ENCODE measurements at places on chromosomes 4 and X.

DNA sequence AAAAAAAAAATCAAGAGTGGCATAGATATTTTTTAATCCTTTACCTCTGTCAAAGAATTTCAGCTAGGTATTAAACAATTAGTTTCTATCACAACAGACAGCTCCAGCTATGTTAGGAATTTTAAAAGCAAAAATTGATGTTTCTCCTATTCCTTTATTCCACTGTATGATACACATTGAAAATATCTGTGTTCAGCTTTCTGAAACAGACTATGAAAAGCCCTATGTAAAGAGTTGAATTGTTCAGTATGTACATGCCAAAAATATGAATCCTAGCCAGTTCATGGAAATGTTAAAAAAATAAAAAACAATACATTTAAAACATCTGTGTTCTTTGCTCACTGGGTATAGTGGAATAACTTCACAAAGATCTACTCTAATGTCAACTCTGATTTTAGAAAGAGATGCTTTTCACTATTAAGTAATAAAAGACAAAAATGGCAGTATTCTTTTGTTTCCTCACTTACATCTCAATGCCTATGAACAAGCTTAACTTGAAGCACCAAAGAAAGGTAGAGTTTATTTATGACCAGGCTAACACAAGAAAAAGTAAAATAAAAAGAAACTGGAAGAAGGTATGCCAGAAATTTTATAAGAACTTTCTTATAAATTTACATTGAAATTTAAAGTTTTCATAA lies 32.1 kb downstream of the FBXW7 start:
- no peak for DNase-seq

- no peak for DNase-seq
Observed at GRCh38 chrX:113726009-113726408, 857.9 kb upstream of the HTR2C start.

GRCh38 chr4:36099509-36099908 lies 144.8 kb downstream of the ARAP2 start:
- DNase-seq: peak; percentile 36

DNA sequence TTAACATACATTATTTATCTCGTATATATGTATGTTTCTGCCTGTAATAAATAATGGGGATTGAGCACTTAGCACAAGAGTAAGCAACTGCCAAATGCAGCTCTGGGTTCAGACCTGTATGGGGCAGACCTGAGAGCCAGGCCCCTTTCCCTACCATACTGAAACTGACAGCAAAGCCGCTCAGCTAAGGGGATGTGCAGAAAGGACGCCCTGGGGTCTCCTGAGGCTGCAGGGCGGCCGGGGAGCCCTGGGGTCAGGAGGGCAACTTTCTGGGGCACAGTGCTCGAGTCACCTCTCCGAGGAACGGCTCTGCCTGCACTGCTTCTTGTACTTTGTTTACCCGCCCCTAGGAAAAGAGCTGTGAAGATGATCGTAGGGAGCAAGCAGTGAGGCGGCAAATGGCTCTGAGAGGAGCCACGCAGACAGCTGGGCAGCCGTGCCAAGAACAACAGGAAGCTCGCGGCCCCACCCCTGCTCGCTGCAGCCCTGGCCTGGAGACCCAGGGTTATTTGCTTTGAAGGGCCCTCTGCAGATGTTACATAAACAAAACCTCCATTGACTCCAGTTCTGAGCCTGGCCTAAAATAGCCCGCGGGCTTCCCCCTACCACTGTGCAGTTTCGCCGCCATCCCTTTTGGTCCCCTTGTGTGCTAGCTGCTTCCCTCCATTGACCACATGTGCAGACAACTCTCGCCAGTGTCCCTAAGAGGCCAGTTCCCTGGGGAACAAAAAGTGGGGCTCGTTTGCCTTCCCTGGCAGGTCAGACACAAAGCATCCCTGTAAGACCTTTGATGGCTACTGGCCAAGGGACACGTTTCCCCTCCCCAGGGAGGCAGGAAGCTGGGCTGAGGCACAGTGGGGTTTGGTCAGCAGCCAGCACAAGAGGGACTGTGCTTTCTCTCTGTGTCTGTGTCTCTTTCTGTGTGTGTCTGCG lies 111.3 kb upstream of the LNX1 start:
- no peak for DNase-seq

DNA sequence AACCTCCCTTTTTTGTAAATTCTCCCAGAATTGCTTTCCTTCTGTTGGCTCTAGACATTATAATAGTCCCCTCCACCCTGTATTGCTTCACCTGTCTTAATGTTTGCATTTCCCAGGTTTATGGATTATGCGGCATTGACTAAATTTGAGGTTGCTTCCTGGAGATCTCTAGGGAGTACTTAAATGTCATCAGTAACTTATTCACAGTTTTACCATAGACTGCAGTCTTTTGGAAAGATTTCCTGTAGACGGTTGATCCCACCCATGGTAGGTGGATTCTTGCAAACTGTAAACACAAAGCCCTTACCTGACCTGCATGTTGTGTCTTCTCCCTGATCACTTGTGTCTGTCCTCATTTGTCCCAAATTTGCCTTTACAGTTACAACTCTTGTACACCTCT lies 6.2 kb upstream of the NOX1 start:
- DNase-seq: no peak

DNA sequence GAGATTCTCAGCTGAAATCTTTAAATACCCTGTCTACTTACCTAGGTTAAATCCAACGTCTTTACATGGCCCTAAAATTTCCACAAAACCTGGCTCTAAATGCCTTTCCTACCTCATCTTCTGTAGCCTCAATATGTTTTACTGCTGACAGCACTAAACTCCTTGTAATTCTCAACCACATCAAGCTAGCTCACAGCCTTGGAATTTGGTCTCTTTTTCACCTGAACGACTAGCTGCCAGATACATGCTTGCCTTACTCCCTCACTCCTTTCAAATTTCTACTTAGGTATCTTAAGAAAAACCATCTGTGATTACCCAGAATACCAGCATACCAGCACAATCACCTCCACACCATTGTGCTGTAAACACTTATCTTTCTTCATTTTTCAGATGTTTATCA lies 635.6 kb upstream of the PCDH10 start:
- no peak for DNase-seq

DNA sequence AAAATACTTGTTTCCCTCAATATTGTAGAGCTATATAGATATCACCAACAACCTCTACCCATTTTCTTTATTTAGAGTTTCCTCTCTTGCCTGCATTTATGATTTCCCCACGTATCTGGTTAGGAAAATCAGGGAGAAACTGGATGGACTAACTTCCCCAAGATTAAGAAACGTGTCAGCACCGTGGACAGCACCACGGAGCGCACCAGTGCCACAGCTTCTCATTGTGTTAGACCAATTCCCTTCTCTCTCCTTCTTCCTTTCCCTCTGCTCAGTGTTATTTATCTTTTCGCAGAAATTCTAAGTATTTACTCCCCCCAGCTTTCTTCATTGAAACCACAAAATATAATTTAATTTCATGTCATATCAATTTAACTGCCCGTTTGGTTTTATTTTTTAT lies 568.6 kb upstream of the BOD1L1 start:
- DNase-seq: no peak

DNA sequence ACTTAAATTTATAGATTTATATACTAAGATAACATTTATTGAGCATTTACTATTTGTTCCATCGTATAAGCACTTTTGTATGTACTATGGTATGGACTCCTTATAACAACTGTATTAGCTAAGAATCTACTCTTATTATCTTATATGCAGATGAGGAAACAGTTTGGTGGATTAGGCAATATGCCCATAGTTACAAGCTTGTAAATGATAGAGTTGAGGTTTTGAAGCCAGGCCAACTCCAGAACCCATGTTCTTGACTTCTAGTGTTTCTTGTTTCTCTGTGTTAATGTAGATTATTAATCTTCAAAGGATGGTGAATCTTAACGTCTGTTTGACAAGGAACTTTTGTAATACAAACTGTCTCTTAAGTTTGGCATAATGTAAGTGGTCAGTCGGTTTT lies 71.3 kb downstream of the STIM2 start:
- no peak for DNase-seq

GRCh38 chrX:152530967-152531366 lies 79.9 kb upstream of the GABRA3 start:
- DNase-seq: no peak

DNA sequence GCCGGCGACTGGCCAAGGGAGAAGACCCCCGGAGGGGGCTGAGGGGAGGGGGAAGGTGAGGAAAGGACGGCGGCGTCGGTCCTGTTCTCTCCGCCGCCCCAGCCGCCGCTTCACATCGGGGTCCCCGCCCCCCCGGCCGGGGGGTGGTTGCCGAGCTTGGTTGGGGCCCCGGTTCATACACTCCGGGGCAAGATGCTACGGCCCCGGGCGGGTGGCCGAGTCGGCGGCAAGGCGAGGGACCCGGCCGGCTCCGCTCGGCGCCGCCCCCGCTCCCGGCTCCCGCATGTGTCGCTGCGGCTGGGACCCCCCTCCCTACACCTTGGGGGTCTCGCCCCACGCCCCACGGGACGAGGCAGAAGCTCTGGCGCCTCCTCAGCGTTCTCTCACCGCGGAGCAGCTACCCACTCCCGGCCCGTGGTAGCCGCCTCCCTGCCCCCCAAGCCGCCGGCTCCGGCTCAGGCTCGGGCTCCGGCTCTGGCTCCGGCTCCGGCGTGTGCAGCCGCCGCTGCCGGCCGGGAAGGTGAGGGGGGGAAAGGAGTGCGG lies 461 bp downstream of the FBXW7 start:
- peak; percentile 16 for DNase-seq

- DNase-seq: no peak
Observed at GRCh38 chr4:84167564-84167963, 331.5 kb downstream of the NKX6-1 start.

- DNase-seq: no peak
Observed at GRCh38 chrX:129116676-129117470, 406.4 kb downstream of the SMARCA1 start.

GRCh38 chr4:169523796-169524195 lies 88.6 kb downstream of the NEK1 start:
- no peak for DNase-seq

GRCh38 chrX:154908821-154909220 lies 22.7 kb downstream of the F8A1 start:
- DNase-seq: no peak

- DNase-seq: no peak
Observed at GRCh38 chr4:185909972-185910371, 98.0 kb upstream of the SORBS2 start.

- no peak for DNase-seq
Observed at GRCh38 chr4:152588869-152589268, 53.0 kb upstream of the FBXW7 start.

- no peak for DNase-seq
Observed at GRCh38 chr4:874971-875817, 49.3 kb upstream of the CPLX1 start.

- no peak for DNase-seq
Observed at GRCh38 chrX:20487227-20487626, 220.5 kb upstream of the RPS6KA3 start.

- DNase-seq: no peak
Observed at GRCh38 chr4:76974150-76974549, 24.6 kb downstream of the SEPTIN11 start.

GRCh38 chrX:134634691-134635090 lies 23.6 kb downstream of the PLAC1 start:
- DNase-seq: peak; percentile 65

DNA sequence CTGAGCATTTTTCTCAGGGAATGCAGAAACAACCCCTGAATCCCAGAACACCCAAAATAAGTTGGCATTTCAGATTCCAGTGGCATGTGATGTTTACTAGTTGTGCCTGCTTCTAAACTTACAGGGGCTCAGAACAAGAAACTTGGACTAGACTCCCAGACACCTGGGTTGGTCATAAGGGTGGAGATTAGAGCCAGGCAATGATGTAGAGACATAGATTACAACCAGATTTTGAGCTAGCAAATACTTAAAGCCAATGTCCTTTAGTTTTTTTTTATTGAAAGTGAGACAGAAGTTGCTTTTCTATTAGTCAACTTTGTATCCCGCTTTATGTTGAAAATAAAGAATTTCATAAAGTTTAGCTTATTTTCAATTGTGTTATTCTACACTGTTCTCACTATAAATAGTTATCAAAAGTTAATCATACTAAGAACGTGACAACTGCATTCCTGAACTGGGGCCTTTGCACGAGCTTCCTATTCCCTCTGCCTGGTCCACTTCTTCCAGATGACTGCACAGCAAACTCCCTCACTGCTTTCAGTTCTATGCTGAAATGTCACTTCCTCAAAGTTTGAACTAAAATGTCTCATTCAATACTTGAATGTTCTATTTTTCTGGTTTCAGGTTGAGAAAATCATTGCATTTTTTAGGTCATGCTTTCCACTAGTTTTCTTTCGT lies 224.7 kb upstream of the PPP1R2C start:
- no peak for DNase-seq

DNA sequence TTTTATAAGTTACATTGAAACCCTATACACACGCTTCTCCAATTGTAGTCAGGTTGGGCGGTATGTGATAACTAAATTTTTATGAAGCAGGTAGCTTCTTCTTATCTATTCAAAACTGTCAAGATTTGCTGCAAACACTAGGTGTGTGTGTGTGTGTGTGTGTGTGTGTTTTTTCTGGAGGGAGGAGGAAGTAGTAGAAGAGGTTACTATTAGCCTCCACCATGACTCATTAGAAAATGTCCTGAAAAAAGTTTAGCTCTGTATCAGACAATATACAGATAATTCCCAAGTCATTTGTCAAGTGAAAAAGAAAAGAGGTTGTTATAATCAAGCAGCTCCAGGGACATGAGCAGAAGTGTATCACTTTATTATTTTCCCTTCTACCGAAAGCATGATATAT lies 33.9 kb downstream of the PCDH7 start:
- DNase-seq: no peak

- peak; percentile 92 for DNase-seq
Observed at GRCh38 chrX:71095555-71095980, at the start of gene FOXO4. Gene FOXO4, plus strand, starts transcription at chrX:71095851. Its CDS starts 678 bp downstream, at chrX:71096529.

GRCh38 chr4:93700571-93700970 lies 128.0 kb upstream of the ATOH1 start:
- no peak for DNase-seq

GRCh38 chr4:38365748-38366310 lies 298.2 kb upstream of the KLF3 start:
- DNase-seq: no peak

DNA sequence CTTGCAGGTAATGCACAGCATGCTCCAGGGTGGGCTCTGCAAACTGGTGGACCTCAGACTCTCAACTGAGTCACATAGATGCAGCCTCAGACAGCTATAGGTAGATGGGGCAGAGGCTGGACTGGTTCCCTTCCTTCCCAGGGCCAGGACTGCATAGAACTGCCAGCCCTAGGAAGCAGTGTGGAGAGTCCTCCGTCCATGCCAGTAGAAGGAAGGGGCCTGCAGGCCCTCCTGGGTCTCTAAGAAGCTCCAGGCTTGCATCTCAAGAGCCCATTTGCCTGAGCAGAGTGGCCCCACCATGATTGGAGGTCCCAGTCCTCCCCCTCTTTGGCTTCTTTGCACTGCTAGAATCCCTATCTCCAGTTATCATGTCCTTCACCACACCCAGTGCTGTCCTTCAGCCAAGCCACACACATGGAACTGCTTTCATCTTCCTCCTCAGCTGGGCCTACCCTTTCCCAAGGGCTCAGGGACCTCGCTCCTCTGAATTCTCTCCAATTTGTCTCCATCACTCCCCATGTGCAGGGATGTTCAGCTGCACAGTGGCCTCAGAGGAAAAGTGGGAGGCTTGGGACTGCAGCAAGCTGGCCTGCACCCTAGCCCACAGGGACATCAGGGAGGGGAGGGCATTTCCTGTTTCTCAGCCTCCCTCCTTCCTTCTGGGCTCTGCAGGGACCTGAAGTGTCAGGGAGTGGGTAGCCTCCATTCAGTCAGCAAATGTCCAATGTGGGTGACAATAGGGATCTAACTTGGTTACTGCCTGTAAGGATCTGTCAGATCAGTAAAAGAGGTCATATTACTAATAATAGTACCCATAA lies 146.0 kb downstream of the PJA1 start:
- DNase-seq: no peak
